ENCODE measurements at places on chromosomes 7 and 10.

- DNase-seq = no peak
Observed at GRCh38 chr7:18740579-18740988, 245.0 kb downstream of the HDAC9 start.

DNA sequence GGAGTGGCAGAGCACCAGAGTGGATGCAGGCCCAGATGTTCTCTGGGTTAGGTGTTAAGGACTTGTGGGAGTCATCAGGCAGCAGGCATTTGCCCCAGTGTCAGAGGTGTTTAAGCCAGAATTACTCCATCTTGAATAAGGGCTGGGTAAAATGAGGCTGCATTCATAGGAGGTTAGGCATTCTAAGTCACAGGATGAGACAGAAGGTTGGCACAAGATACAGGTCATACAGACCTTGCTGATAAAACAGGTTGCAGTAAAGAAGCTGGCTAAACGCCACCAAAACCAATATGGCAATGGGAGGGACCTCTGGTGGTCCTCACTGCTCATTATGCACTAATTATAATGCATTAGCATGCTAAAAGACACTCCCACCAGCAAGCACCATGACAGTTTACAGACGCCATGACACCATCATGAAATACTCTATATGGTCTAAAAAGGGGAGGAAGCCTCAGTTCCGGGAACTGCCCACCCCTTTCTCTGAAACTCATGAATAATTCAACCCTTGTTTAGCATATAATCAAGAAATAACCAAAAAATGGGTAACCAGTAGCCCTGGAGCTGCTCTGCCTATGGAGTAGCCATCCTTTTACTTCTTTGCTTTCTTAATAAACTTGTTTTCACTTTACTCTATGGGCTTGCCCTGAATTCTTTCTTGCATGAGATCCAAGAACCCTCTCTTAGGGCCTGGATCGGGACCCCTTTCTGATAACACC, 882 bp upstream of the LRRC61 start:
- no peak for DNase-seq

- no peak for DNase-seq
Observed at GRCh38 chr10:132811891-132812481, 26.0 kb upstream of the NKX6-2 start.

DNA sequence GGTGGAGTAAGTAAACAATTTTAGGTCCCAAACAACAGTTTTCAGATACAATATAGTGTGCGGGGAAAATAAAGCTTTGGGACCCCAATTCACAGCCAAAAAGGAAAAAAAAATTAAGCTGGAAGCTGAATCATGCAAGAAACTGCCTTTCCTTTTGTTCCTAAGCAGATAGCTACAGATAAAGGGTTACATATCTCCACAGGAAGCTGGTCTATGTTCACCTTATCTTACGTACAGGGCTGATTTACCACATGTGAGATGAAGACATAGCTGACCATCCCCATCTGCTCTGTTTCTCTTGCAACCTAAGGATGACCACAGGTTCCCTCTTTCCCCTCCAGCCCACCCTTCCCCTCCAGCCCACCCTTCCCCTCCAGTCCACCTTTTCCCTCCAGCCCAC, 14.2 kb upstream of the PFKP start:
- no peak for DNase-seq

DNA sequence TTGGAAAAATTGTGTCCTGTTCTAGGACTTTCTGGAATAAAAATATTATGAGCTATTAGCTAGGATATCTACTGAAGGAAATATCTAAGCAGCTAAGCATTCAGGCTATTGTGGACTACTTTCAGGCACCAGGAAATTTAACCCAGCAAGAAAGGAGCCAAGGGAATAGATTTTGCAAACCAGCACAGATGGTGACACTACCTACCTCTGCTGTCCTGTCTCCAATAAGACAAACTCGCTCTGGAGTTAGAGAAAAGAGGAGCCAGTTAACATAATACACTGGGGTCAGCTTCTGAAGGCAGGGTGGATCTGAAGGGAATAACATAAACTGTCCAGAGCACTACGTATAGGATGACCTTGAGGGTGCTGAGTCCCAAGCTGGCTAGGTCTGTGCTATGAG, 223.7 kb upstream of the PRSS58 start:
- no peak for DNase-seq

GRCh38 chr7:50142425-50143017, 49.5 kb upstream of the ZPBP start:
- no peak for DNase-seq

- DNase-seq = no peak
Observed at GRCh38 chr10:72948762-72949161, 5.8 kb downstream of the PLA2G12B start.
